Amniotic epithelial cell (primary cell): ENCODE measurements at places on chromosomes 11 and 22.

DNA sequence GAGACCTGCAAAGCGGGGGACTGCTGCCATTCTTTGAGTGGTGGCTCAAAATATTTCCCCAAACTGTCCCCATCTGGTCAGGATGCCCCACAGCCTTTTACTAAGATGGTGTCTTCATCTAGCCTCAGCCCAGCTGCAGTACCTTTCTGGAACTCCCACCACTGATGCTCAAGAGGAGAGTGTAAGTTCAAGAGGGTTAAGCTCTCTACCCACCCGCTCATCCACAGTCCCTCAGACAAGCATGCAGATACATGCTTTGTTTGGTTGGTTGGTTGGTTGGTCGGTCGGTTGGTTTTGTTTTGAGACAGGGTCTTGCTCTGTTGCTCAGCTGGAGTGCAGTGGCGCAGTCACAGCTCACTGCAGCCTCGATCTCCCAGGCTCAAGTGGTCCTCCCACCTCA is 14.5 kb upstream of the CAVIN3 start:
- no peak for DNase-seq

GRCh38 chr11:1232883-1233321 is 10.0 kb downstream of the MUC5B start:
- no peak for DNase-seq

- DNase-seq, result no peak
These were observed 266.4 kb downstream of the KCNA4 start for GRCh38 chr11:29750392-29750791.

GRCh38 chr11:93548679-93549319 is 5.6 kb upstream of the SMCO4 start:
- no peak for DNase-seq

DNA sequence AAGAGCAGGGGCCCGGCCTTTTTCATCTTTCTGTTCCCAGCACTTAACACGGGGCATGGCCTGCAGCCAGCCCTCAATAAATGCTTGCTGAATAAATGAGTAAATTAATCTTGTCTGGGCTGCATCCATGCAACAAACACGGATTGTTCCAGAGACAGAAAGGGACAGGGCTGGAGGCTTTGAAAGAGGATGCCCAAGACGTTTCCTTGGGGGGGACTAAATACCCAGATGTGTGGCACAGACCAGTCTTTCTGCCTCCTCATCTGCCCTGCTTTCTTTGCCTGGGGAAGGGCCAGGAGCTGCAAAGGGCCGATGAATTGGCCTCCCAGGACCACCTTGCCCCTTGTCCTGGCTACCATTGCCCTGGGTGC is 40.4 kb downstream of the SHISAL1 start:
- no peak for DNase-seq

GRCh38 chr11:127259102-127259501 is 258.5 kb upstream of the KIRREL3 start:
- DNase-seq, result no peak

- no peak for DNase-seq
These were observed 404.5 kb downstream of the INSC start for GRCh38 chr11:15519124-15519791.

- peak; percentile 62 for DNase-seq
These were observed 75.6 kb upstream of the APOA1 start for GRCh38 chr11:116913000-116913399.

DNA sequence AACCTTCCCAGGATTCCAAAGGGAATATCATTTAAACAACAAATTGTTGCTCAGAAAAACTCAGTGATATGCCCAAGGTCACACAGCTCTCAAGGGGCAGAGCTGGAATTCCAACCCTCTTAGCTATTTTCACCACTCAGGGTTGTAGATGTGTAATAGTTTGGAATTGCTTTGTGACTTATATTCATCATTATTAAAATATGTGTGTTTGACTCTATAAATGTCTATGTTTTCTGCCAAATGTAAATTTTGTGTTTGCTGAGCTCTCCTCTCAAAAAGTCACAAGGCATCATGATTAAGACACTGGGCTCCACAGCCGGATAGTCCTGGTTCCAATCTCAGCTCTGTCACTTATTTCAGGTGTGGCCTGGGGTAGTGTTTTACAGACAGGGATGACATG is 407.3 kb downstream of the TMEM135 start:
- DNase-seq, result peak; percentile 46

DNA sequence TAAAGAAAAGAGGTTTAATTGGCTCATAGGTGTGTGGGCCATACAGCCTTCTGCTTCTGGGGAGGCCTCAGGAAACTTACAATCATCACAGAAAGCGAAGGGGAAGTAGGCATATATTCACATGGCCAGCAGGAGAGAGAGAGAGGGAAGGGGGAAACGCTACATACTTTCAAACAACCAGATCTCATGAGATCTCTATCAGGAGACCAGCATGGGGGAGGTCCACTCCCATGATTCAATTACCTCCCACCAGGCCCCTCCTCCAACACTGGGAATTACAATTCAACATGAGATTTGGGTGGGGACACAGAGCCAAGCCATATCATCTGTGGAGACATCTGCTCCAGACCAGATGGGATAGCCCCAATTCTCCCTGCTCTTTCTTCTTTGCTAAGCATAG is 866.0 kb downstream of the BRD1 start:
- no peak for DNase-seq

DNA sequence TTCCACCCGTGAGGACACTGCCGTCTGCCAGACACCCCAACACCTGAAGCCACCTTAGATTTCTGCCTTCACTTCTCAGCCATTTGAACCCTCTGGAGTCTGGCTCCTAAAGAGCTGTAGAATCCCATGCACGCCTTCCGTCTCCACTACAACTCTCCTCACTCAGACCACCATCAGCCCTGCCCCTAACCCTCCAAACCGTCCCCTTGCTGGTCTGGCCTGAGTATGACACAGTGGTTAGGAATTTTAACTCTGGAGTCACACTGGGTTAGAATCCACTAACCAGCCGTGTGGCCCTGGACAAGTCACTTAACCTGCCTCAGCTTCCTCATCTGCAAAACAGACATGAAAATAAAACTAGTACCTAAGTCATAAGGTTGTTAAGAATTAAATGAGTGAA is 3.0 kb downstream of the CNIH2 start:
- DNase-seq, result no peak

GRCh38 chr11:76247091-76247490 is 40.8 kb upstream of the WNT11 start:
- no peak for DNase-seq

- DNase-seq, result peak; percentile 92
These were observed 48.2 kb upstream of the SMCO4 start for GRCh38 chr11:93591247-93591898.

DNA sequence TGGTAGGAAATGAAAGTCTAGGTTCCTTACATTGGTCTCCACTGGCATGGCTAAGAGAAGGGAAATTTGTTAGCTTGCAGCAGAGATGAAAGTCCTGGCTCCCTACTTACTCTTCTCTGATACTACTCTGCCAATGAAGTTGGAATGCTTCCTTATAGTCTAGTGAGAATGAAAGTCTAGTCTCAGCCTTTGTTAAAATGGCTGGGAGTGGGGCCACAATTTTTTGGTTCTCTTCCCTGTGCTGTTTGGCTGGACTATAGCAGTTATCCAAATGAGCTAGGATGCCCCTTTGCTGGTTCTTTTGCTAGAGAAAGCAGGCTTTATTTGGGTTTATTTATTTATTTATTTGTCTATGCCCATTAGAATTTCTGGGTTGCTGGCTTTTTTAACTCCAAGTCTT is 414.3 kb downstream of the AASDHPPT start:
- no peak for DNase-seq

DNA sequence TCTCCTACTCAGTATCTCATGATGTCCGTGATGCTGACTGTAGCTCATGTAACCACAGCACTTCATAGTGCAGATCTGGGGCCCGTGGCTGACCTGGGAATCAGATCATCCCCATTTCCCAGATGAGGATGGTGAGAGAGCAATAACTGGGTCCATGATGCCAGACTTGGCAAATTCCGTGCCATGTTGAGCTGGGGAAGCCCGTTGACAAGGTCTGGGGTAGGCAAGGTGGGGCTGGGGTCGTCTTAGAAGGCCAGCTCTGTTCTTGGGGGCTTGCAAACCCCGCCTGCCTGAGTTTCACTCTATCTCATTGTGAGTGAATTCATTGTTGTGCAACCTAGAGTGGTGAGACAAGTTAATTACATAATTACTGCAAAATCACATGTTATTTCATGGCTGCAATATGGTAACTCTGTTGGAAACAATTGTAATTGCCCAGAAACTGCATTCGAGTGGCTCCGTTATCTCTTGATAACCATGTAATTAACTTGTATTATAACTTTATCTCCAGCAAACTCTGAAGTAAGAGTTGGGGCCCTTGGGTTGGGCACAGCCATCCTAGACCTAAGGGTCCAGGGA is 41.7 kb downstream of the LMO1 start:
- no peak for DNase-seq

- DNase-seq, result no peak
These were observed 42.4 kb downstream of the KCNJ4 start for GRCh38 chr22:38412435-38413084.

DNA sequence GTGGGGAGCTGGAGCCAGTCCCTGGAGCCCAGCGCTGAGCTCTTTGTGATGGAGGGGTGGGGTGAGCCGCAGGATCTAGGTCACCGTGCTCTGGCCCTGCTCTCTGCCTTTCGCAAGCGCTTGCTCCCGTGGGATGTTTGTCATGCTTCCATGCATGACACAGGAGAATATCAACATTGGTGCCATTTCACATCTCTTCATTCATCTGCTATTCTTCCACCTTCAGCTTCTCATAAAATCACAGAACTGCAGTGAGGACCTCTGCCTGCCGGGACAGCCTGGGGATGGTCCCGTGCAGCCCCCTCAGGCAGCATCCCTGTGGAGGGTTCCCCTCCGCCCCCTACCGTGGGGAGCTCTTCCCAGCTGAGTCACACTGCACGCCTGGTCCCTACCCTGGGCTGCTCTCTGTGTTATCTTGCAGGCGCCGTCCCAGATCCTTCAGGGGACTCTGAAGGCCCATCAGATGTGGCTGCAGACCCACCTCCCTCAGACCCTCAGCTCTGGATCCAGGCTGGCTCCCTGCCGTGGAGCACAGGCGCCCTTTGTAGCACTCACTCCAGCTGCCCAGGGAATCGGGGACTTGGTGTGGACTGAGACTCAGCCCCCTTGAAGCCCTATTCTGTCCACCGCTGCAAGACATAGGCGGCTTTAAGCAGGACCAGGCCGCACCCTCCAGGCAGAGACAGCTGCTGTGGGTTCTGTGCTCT is 5.1 kb upstream of the SEPTIN5 start:
- DNase-seq, result no peak

- DNase-seq, result no peak
These were observed 2.8 kb upstream of the KDELR3 start for GRCh38 chr22:38464992-38465672.

- DNase-seq, result peak; percentile 4
These were observed 112.1 kb upstream of the SPON1 start for GRCh38 chr11:13850231-13851005.

DNA sequence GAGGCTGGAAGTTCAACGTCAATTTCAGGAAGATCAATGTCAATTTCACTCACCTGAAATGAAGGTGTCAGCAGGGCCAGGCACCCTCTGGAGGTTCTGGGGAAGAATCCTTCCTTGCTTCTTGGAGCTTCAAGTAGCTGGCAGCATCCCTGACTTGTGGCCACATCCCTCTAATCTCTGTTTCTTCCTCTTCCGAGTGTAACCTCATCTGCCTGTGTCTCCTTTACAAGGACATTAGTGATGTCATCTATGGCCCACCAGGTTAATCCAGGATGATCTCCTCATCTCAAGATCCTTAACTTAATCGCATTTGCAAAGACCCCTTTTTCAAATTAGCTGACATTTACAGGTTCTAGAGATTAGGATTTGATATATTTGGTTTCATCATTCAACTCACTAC is 240.8 kb upstream of the MTNR1B start:
- no peak for DNase-seq

GRCh38 chr11:81246941-81247340 is 1486.7 kb downstream of the FAM181B start:
- DNase-seq, result no peak

- no peak for DNase-seq
These were observed 69.8 kb upstream of the NNMT start for GRCh38 chr11:114226356-114226755.

GRCh38 chr11:65867284-65868071 is 5.1 kb downstream of the EFEMP2 start:
- no peak for DNase-seq

- DNase-seq, result no peak
These were observed 29.9 kb downstream of the ANKRD42 start for GRCh38 chr11:83223457-83223856.

DNA sequence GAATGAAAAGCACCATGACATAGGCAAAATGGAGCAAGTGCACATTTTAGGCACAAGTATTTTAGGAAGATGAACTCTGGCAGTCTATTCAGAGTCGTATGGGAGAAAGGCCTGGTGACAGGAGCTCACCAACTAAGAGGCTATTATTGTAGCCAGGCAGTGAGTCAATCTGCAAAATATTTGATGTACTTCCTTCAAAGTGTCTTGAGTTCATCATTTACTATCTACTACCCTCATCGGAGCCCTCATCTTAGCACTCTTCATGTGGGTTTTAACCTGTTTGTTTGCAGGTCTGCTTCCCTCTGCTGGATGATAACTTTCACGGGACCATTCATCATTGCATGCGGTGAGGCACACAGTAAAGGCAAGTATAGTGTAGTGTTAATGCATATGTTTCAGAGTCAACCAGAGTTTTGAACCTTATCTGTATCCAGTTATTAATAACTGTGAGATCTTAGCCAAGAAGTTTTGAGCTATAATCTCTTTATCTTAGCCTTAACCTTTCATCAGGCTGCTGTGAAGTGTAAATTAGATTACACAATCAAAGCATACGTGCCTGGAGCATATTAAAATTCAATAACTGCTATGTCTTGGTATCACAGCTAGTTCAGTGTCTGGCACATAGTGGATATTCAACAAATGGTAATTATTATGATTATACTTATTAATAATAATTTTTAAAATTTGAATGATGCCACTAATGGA is 70.9 kb upstream of the SC5D start:
- DNase-seq, result no peak

- DNase-seq, result no peak
These were observed 163.0 kb downstream of the MN1 start for GRCh38 chr22:27638329-27639233.

GRCh38 chr11:121968638-121969037 is 147.4 kb downstream of the BLID start:
- no peak for DNase-seq

- DNase-seq, result no peak
These were observed 461.7 kb downstream of the NTM start for GRCh38 chr11:131832079-131832478.
